ENCODE measurements at places on chromosomes 5 and 9. TPM values are rescaled to one million over a fixed set of nuclear protein-coding genes. Genes with fewer than 3 reads are reported as not detected.

DNA sequence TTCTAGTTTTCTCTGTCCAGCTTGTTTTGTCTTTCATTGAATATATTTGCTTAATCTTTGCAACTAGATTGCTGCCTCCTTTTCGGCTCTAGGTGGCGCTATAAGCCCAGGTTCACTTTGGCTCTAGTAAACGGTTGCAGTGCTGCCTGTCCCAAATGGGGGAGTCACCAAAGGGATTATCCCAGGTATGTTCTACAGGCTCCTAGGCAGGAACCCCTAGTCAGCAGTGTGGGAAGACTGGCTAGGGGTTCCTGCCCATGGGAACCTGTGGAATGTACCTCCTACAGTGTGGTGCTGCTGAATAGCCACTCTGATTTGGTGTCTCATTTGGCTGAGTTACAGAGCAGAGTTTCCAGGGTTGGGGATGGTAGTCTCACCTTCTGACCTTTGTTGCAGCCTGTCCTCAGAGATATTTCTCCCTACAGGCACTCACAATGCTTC is 85.2 kb downstream of the ARSB start:
- H3K4me3 ChIP-seq, result peak overlapping the region; percentile 30
- H3K36me3 ChIP-seq, result no peaks in the 10 kb centered on the region
- peaks cover 8% of the 10 kb centered on the region for H3K4me1 ChIP-seq
- no peak overlapping the region for H3K27ac ChIP-seq
- no peak for DNase-seq
- no peaks in the 10 kb centered on the region for H3K27me3 ChIP-seq

- H3K27me3 ChIP-seq, result no peaks in the 10 kb centered on the region
- H3K4me1 ChIP-seq, result no peaks in the 10 kb centered on the region
- no peak overlapping the region for H3K4me3 ChIP-seq
- no peak for DNase-seq
- no peaks in the 10 kb centered on the region for H3K36me3 ChIP-seq
Observed at GRCh38 chr5:155773680-155774079, 553.3 kb upstream of the SGCD start.

DNA sequence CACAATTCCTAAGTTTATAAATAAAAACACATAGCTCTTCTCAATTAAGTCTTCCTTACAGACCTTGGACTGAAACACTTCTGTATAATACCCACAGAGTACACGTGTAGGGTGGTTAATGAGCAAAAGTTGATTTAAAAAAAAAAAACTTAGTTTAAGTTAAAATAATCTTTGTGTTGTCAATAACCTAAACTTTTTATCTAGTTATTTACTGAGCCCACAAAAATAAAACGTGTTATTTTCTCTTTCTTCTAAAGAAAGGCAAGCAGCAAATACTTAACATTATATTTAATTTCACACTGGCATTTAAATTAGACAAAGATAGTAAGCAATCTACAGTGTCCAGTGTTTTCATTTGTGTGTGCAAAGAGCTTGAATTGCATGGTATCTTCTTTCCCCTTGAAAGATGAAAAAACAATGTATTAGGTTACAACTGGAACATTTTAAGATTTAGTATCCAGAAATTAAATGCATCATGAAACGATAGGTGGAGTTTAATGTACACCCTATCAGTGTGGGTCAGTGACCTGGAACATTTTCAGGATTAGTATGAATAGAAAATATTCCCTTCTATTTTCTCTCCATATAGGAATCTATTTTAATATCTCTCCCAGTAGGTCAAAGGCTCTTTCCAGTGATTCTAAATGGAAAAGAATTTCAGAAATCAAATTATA is 1014.8 kb downstream of the NR2F1-AS1 start:
- peaks cover 9% of the 10 kb centered on the region for H3K4me1 ChIP-seq
- H3K4me3 ChIP-seq, result no peak overlapping the region
- H3K36me3 ChIP-seq, result no peaks in the 10 kb centered on the region

GRCh38 chr9:87786423-87786822 is 60.5 kb downstream of the CTSL start:
- no peak for DNase-seq
- no peaks in the 10 kb centered on the region for H3K27me3 ChIP-seq
- no peak overlapping the region for H3K27ac ChIP-seq
- no peaks in the 10 kb centered on the region for H3K36me3 ChIP-seq
- H3K4me1 ChIP-seq, result no peaks in the 10 kb centered on the region

DNA sequence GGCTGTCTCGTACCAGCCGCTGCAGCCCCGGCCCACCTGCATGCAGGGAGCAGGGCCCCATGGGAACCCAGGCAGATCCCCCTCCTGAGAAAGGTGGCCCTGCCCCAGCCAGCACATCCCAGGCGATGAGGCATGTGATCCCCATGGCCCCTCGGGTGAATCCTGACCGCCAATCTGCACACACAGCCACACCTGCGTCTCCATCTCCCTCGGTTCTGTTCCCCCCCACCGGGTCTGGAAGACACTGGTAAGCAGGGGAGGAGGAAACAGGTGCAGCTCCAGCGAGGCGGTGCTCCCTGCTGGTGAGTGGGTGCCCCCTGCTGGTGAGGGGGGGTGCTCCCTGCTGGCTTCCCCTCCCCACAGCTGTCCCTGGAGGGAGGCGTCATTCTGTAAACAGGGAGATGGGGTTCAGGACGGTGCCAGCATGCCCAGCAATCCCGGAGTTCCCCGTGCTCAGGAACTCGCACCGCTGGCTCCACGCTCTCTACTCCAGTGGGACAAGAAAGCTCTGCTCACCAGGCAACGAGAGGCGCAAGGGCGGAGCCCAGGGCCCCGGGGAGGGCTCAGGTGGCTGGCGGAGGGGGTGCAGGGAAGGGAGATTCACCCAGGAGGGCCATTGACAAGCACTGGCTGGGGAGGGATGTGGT is 28.4 kb upstream of the SLC12A7 start:
- H3K4me3 ChIP-seq, result no peak overlapping the region
- peak; percentile 87 for DNase-seq
- no peaks in the 10 kb centered on the region for H3K27me3 ChIP-seq

DNA sequence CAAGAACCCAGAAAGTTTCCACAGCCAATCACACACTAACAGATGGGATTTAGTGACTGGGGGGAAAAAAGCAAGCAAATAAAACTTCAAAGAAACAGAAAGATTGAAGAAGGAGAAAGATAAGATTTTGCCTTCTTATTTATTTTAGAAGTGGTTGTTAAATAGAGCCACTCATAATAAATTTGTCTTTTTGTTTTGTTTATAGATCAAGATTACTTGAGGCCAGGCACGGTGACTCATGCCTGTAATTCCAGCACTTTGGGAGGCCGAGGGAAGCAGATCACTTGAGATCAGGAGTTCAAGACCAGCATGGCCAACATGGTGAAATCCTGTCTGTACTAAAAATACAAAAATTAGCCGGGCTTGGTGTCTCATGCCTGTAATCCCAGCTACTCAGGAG is 94.9 kb upstream of the RANBP3L start:
- no peak overlapping the region for H3K4me3 ChIP-seq
- no peak overlapping the region for H3K27ac ChIP-seq
- peaks cover 7% of the 10 kb centered on the region for H3K27me3 ChIP-seq
- H3K36me3 ChIP-seq, result no peaks in the 10 kb centered on the region
- H3K4me1 ChIP-seq, result peaks cover 5% of the 10 kb centered on the region

DNA sequence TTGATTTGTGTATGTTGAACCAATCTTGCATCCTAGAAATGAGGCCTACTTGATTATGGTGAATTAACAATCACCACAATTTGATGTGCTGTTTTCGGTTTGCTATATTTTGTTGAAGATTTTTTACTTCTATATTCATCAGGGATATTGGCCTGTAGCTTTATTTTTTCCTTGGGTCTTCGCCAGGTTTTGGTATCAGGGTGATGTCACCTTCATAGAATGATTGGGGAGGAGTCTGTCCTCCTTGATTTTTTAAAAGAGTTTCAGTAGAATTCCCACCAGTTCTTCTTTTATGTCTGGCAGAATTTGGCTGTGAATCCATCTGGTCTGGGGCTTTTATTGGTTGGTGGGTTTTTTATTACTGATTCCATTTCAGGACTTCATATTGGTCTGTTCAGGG is 115.2 kb downstream of the CPLANE1 start:
- H3K36me3 ChIP-seq, result peaks cover 53% of the 10 kb centered on the region
- no peak overlapping the region for H3K4me3 ChIP-seq
- no peaks in the 10 kb centered on the region for H3K27me3 ChIP-seq
- no peak for DNase-seq
- no peak overlapping the region for H3K27ac ChIP-seq
- H3K4me1 ChIP-seq, result no peaks in the 10 kb centered on the region

DNA sequence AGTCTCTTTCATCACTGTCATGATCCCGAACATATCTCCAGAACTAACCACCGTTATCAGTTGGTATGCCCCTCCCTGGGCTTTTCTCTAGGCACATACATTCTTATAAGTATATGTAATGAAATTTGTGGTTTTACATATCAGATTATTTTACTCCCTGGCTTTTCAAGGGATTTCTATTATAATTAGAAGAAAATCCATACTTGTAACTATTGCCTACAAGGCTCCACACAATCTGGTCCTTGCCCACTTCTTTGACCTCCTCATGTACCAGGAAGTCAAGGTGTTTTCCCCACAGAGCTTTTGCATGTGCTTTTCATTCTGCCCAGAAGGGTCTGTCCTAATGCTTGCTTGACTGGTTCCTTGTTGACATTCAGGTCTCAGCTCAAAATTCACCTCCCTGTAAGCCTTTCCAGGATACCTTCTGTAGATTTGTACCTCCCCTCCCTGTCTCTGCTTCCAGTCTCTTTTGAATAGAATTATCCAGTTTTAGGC is 33.6 kb upstream of the HSD17B4 start:
- H3K27me3 ChIP-seq, result no peaks in the 10 kb centered on the region
- H3K4me3 ChIP-seq, result no peak overlapping the region
- no peak overlapping the region for H3K27ac ChIP-seq
- no peak for DNase-seq
- H3K36me3 ChIP-seq, result no peaks in the 10 kb centered on the region
- no peaks in the 10 kb centered on the region for H3K4me1 ChIP-seq

- no peaks in the 10 kb centered on the region for H3K4me1 ChIP-seq
- no peaks in the 10 kb centered on the region for H3K27me3 ChIP-seq
- no peaks in the 10 kb centered on the region for H3K36me3 ChIP-seq
- DNase-seq, result no peak
- no peak overlapping the region for H3K27ac ChIP-seq
- H3K4me3 ChIP-seq, result no peak overlapping the region
Observed at GRCh38 chr9:71743217-71743705, 25.1 kb downstream of the CEMIP2 start.

DNA sequence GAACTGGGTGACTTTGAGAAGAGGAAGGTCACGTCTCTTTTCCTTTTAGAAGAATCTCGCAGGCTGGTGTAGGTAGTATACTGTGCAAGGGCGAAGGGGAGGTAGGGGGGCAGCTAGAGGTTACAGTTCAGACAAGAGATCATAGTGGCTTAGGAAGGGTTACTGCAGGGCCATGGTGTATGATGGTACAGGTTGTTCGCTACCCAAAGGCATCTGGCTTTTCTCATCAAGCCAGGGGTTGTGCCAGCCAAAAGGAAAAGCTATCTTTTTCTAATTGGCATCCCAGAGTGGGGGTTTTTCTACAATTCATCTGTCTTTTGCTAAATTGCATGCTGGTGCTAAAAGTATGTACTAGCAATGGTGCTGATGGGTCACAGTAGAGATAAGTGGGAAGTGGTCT is 22.8 kb downstream of the MAMDC2 start:
- no peak overlapping the region for H3K4me3 ChIP-seq
- no peak overlapping the region for H3K27ac ChIP-seq
- DNase-seq, result no peak
- no peaks in the 10 kb centered on the region for H3K36me3 ChIP-seq

GRCh38 chr5:43104057-43104456 is 16.7 kb upstream of the ZNF131 start:
- no peak overlapping the region for H3K4me3 ChIP-seq
- no peak overlapping the region for H3K27ac ChIP-seq
- H3K27me3 ChIP-seq, result no peaks in the 10 kb centered on the region
- no peaks in the 10 kb centered on the region for H3K4me1 ChIP-seq
- H3K36me3 ChIP-seq, result no peaks in the 10 kb centered on the region

DNA sequence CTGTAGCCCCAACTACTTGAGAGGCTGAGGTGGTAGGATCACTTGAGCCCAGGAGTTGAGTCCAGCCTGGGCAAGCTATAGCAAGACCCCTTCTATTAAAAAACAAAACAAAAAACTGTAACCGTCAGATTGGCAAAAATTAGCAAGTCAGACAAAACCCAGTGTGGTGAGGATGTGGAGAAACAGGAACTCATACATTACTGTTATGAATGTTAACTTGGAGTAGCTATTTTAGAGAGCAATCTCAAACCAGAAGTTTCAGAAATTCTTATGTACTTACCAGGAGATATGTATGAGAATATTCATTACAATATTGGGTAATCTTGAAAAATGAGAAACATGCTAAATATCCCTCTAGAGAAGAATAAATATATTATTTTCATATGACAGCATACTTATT is 120.3 kb downstream of the INVS start:
- DNase-seq, result no peak
- H3K4me1 ChIP-seq, result 0 out of 2 replicates have a peak, but pooled peaks cover 2% of the 10 kb centered on the region
- no peak overlapping the region for H3K4me3 ChIP-seq

- H3K4me3 ChIP-seq, result no peak overlapping the region
- H3K36me3 ChIP-seq, result no peaks in the 10 kb centered on the region
- no peak for DNase-seq
- no peaks in the 10 kb centered on the region for H3K27me3 ChIP-seq
Observed at GRCh38 chr9:86695910-86696424, 251.3 kb downstream of the GAS1 start.

DNA sequence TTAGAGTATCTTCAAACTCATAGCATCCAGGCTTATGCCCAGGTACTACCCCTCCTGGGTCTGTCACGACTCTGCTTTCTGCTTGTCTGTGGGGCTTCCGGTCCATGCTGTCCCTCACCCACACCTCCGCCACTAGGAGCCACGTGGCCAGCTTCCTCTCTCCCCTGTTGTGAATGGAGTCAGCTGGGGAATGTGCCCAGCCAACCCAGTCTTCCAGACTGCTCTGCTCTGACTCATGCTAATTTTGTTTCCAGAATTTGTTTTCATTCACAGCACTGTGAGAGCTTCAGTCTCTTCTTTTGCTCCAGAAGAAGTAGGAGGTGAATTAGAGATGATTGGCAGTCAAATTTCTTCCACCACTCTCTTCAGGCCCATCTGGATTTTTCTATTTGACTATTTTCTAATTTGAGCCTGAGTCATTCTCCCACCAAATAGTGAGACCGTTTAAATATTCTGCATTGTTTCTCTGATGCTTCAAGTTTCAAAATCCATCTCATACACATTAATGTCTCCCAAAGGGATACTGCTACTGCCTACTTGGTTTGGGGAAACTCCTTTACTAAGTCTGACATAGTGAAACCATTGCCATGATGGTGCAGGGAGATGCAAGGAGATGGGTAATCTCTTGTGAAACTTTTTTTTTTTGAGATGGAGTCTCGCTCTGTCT is 424.1 kb upstream of the KIF2A start:
- H3K4me3 ChIP-seq, result no peak overlapping the region
- H3K27ac ChIP-seq, result no peak overlapping the region
- H3K27me3 ChIP-seq, result no peaks in the 10 kb centered on the region
- no peaks in the 10 kb centered on the region for H3K4me1 ChIP-seq

GRCh38 chr5:180155365-180155926 is 53.6 kb downstream of the RASGEF1C start:
- no peaks in the 10 kb centered on the region for H3K36me3 ChIP-seq
- no peak overlapping the region for H3K4me3 ChIP-seq
- H3K27ac ChIP-seq, result no peak overlapping the region
- no peak for DNase-seq

Gene PCDHB5
- polyA plus RNA-seq, result 0.10 TPM

Gene TRPM6
- 0.08 TPM for polyA plus RNA-seq

Gene SLC9A3
- polyA plus RNA-seq, result 1.9 TPM

Gene TMEM174
- polyA plus RNA-seq, result not detected

Gene ZNF883
- polyA plus RNA-seq, result 2.3 TPM
